ENCODE measurements at places on chromosomes 11 and 22.

DNA sequence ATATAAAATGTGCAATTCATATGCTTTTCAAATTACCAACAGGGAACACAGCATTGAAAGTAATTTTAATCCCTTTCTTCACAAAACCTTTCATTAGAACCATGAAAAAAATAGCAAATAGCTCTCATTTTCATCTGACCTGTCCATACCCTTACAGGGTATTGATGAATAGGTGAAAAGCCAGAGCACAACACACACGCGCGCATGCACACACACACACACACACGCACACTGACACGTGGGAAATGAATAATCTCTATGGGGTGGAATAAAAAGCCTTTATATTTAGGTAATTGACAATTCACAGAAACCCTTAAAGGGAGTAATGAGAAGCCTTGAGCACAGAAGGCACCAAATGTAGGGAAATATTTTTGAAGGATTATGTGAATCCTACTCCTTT is 76.2 kb upstream of the POU2AF2 start:
- DNase-seq, result no peak

DNA sequence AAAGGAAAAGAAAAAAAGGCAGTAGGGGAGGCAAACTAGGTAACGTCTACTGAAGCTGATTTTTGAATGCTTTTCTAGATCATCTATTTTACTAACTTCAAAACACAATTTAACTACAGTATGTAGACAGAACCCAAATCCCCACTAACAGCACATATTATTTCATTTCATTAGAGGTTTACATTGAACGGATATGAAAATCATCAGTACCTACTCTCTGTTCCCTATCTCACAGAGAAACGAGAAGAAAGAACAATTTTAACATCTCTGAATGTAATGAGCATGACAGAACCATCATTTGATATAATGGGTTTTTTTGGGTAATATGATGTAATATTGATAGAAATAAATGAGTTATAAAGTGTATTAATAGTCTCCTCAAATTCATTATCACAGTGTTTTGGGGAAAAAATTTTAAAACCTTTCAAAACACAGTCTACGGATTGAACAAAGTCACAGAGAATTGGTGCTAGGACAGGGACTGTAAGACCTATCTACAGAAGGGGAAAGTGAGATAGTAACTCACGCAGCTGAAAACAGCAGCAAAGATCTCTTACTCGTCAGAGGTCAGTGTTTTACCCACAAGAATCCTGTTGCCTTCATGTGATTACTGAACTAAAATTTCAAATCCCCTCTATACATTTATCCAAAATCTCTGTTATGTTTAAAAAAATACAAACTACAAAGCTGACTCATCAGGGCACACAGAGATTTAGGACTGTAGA is 77.3 kb downstream of the ZBTB44 start:
- no peak for DNase-seq

- no peak for DNase-seq
These were observed 16.9 kb upstream of the KIRREL3 start for GRCh38 chr11:127017482-127017881.

- DNase-seq, result no peak
These were observed 28.3 kb downstream of the SNU13 start for GRCh38 chr22:41660416-41660815.

- no peak for DNase-seq
These were observed 46.1 kb downstream of the MYEOV start for GRCh38 chr11:69339983-69340565.

GRCh38 chr11:113372309-113372708 is 15.3 kb upstream of the ANKK1 start:
- DNase-seq, result no peak

- peak; percentile 30 for DNase-seq
These were observed 23.4 kb upstream of the PIK3C2A start for GRCh38 chr11:17230867-17231851.

DNA sequence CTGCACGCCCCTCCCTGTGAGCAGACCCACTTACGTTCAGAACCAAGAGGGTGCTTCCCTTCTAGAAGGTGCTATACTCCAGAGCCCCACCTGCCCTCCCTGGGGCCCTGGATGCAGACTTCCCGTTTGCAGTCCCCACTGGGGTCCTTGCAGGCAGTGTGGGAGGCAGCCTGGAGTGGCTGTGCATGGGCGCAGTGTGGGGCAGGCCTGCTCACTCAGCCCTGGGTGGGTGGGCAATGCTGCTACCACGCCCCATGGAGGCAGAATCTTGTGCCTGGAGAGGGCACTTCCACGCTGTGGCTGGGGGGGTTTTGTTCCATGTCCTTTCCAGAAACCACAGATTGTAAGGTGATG is 116.2 kb downstream of the KCNQ1OT1 start:
- no peak for DNase-seq

GRCh38 chr11:126753990-126754389 is 246.6 kb downstream of the KIRREL3 start:
- DNase-seq, result no peak

GRCh38 chr11:36280531-36280930 is 8.7 kb downstream of the COMMD9 start:
- no peak for DNase-seq

DNA sequence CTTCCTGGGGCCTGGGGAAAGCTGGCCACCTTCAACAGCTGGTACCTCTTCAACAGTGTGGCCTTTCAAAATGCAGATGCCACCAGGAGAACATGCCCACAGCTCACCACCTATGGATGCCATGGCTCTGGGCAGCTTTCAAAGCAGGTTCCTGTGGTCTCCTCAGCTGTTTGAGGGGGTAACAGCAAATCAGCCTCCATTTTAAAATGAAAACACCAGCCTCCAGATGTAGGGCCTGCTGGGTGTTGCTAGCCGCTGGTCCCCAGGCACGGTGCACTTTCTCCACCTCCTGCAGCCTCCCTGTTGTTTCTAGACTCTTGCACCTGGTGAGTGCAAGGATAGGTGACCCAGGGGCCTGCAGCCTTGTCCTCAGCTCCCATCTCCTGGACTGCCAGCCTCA is 10.0 kb downstream of the CDPF1 start:
- no peak for DNase-seq

GRCh38 chr11:13003736-13004493 is 5.2 kb upstream of the RASSF10 start:
- DNase-seq, result no peak

DNA sequence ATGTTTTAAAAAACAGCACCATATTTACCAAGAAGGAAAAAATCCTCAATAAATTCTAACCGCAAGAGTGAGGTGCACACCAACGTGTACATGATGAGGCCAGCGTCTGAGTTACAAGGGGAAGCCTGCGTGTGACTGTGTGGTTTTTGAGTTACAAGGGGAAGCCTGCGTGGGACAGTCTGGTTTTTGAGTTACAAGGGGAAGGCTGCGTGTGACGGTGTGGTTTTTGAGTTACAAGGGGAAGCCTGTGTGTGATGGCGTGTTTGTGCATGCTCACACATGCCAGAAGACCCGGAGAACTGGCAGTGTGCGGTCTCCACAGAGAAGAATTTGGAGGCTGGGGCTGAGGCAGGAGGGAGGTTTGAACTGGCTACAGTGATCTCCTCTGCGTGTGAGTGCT is 1376.4 kb downstream of the TBC1D22A start:
- no peak for DNase-seq

Measured in CD4-positive, alpha-beta T cell treated with Interleukin-4 for 4 hours (primary cell).